ENCODE measurements at places on chromosomes 3 and 15. TPM values are rescaled to one million over a fixed set of nuclear protein-coding genes. Genes with fewer than 3 reads are reported as not detected.

The LINGO1 gene
- not detected for total RNA-seq

The COL6A6 gene
- not detected for total RNA-seq

The SLC9A9 gene
- total RNA-seq: 13.4 TPM

The DNAH12 gene
- 0.14 TPM for total RNA-seq

The FBXW12 gene
- total RNA-seq: not detected

The ZBTB38 gene
- total RNA-seq: 19.7 TPM

The RBP2 gene
- not detected for total RNA-seq

The CCR3 gene
- 0.16 TPM for total RNA-seq

The TICRR gene
- total RNA-seq: 20.9 TPM

The GP5 gene
- 1.0 TPM for total RNA-seq
